RWPE1 (cell line): ENCODE measurements at places on chromosomes 2 and 18.

GRCh38 chr2:64457524-64457923 is 3.6 kb downstream of the LGALSL start:
- DNase-seq, result no peak

DNA sequence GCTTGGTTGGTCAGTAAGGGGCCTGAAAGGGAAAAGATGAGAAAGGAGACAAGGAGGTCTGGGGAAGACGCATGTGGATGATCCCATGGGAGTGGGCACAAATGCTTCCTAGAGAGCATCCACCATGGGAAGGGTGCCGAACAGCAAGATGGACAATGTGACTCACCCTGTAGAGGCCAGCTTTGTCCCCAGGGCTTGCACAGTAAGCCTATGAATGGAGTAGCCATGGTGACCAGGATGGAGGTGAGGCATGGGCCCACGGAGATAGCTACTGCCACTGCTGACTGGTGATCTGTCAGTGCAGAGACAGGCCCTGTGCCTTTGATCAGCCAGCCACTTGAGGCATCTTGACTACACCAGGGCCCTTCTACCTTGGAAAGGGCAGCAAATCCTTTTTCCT is 172.6 kb downstream of the HAUS1 start:
- no peak for DNase-seq

DNA sequence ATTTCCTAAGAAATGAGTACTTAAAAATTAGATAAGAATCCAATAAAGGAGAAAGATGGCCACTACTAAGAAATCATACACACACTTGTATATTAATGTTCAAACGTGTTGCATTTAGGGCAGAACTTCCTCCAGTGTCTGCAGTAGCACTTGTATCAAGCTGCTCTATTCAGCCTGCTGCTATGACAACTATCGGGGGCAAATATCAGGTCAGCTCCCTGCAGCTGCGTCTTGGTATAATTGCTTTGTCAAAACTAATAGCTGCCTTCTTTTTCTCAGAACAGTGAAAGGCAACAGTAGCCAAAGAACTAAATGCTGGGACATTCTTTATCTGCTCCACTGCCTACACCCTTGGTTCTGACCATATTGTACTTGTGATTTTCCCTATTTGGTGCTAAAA is 300.7 kb downstream of the NOL4 start:
- DNase-seq, result no peak

- no peak for DNase-seq
Measured at GRCh38 chr2:38665854-38666555, at the start of gene GALM. GALM (plus strand) TSS chr2:38666114; CDS start chr2:38666162, 48 bp downstream.

- no peak for DNase-seq
Measured at GRCh38 chr2:20148426-20148922, 76.5 kb downstream of the SDC1 start.

GRCh38 chr2:236600892-236601291 is 31.3 kb downstream of the ACKR3 start:
- DNase-seq, result peak; percentile 48

DNA sequence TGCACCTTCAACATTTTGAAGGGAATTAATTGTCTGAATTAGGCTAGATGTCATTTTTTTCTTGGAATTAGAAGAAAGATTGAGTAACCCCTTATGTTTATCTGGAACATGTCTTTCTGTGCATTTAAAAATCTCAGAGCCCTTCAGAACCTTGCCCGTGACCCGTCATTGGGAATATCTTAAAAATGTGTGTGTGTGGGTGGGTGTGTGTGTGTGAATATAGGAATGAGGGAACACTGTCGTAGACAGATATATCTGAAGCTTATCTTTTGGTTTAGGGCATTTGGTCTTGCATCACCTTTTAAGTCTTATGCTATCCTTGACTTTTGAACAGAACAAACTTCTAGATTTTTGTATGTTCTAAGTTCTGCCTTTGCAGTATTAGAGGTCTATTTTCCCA is 13.5 kb upstream of the IL1RL1 start:
- DNase-seq, result no peak

GRCh38 chr18:35050028-35050546 is 8.9 kb downstream of the MAPRE2 start:
- no peak for DNase-seq

DNA sequence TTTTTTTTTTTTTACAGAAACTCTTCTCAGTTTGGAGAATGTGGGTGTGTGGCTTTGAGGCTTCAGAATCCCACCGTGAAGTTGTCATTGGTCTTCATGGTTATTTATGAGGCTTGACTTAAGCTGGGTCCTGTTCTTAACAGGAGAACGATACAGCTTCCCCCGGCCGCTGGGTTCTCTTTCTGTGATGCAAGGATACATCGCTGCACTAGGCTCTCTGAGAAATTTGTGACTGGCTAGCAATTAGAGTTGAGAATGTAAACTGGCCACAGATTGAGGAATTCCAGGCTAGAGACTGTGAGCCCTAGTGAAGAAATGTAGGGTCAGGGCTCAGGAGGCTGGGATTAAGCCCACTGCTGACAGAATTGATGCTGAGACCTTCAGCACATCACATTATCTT is 29.8 kb downstream of the MGAT5 start:
- DNase-seq, result no peak

DNA sequence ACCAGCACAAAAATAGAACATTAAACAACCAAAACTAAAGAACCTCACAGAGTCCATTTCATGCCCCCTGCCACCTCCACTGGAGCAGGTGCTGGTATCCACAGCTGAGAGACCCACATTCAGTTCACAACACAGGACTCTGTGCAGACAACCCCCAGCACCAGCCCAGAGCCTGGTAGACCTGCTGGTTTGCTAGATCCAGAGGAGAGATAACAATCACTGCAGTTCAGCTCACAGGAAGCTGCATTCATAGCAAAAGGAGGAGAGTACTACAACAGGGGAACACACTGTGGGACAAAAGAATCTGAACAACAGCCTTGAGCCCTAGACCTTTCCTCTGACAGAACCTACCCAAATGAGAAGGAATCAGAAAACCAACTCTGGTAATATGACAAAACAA is 326.7 kb downstream of the METTL4 start:
- no peak for DNase-seq

GRCh38 chr2:202016579-202017227 is 17.0 kb upstream of the FZD7 start:
- no peak for DNase-seq
